ENCODE measurements at places on chromosomes 2 and 18. TPM values are rescaled to one million over a fixed set of nuclear protein-coding genes. Genes with fewer than 3 reads are reported as not detected.

DNA sequence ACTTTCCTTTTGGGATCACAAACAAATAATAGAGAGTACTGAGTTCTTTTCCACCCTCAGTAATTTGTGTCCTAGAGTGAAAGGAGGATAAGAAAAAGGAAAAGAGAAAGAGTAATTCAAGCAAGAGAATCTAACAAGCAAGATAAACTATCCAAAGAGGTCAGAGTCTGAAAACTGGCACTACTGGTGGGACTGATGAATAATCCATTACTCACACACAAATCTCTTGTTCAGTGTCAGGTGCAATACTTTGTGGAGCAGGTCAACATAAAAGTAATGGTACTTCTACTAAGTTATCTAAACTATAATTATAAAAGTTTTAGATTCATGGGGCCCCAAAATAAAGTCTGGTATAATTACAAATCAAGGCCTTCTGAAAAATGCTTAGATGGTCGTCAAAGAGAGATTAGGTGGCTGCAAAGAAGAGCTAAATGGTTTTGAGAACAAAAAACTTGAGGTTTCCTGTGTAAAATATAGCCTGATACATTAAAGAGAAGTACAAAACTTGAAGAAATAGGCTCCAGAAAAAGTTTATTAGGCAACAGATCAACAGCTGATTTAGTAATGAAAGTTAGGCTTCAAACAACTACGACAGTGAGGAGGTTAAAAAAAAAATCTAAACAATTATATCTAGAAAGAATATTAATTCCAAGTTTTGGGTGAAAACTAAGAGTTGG, 109.4 kb downstream of the BAZ2B start:
- DNase-seq, result no peak

- peak; percentile 79 for DNase-seq
These were observed 513 bp downstream of the TRIP12 start for GRCh38 chr2:229921101-229921891.

DNA sequence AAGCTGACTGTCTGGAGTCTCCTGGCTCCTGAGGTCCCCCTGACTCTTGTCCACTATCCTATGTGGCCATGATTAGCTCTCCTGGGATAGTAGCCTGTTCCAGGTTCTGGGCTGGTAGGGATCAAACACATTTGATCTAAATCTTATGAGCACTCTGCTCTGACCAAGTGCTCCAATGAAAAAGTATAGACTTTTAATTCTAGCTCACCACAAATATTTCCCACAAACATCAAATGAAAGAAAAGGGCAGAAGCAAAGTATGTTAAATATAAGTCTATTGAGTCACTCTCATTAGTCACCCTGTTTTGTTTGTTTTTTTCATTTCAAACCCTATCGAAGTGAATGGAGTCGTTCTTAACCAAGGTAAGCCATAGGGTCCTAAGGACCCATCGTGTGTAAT, 39.7 kb upstream of the NEDD4L start:
- DNase-seq, result no peak

GRCh38 chr2:58131191-58132011, 84.8 kb downstream of the VRK2 start:
- DNase-seq, result no peak

DNA sequence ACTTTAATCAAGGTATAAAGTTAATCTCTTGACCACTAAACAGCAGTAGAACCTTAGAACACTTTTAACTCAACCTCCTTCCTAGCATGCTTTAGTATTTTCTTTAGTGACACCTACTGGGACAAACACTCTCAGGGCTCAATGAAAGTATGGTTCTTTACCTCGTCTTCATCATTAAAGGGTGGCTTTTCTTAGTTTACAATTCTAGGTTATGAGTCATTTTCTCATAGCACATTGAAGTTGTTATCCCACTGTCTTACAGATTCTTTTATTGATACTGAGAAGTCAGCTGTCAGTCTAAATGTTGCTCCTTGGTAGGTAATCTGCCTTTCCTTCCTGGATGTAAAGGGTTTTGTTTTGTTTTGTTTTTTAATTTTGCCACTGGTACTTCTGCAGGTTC, 38.0 kb downstream of the SIGLEC15 start:
- no peak for DNase-seq

DNA sequence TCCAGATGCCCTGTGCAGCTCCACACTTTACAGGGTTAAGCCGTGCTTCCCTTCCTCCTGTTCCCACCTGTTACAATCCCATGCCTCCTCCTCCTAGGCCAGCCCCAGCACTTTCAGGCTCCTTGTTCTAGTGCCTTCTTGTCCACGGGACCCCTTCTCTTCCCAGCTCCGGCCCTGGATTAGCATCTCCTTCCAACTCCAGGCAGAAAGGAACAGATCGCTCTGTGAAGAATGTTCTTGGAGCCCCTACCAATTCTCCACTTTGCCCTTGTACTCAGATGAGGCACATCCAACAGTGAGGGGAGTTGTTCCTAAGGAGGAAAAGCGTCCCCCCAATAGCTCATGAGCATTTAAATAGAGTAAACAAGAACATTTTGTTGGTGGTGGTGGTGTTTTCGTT, 72.7 kb downstream of the CABLES1 start:
- no peak for DNase-seq

DNA sequence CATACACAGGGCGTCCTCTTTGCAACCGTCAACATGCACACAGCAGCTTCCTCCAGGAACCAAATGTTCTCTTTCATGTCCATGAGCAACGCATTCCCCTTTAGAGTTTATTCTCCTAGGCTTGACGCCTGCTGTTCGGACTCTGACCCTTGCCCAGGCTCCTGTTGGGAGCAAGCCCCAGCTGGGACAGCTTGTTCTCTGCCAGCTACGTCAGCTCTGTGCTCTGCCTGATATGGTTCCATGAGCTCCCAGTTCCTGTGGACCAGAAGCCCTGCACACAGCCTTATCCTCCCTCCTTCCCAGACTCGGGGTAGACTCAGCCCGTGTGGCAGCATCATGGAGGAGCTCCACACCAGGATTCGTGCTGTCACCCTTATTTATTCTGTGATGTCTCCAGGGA, 253.1 kb upstream of the PXDN start:
- DNase-seq, result no peak

- DNase-seq, result no peak
These were observed 206.6 kb upstream of the RBMS1 start for GRCh38 chr2:160700021-160700814.

DNA sequence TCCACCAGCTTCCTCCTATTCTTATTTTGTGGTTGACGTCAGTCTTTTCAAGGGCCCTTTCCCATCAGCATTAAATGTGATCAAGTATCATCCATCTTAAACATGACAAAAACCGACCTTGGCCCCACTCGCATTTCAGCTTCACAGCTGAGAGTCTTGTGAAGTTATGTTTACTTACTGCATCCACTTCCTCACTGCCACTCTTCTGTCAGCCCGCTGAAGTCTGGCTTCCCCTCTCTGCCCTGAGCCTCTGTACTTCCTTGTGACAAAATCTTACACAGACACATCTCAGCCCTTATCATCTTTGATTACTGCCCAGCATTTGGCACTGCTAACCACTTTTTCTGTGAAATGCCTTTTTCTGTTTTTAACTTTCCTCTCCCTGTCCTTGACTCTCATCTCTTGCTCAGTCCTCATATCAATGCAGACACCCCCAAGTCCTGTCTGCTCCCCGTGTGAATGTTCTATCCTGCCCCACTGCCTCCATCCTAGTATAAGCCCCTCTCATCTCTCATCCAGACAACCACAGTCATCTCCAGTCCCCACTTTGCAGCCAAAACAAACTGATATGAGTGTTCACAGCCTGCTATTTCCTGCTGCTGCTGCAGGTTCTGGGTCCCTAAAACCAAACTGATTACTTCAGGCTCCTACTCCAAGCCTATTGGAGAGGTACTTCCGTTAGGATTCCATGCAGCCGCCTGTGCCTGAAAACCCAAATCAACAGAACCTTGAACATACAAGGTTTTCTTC, 31.4 kb downstream of the FOSL2 start:
- DNase-seq, result no peak

- DNase-seq, result no peak
These were observed 24.7 kb downstream of the AGAP1 start for GRCh38 chr2:235518322-235519090.

DNA sequence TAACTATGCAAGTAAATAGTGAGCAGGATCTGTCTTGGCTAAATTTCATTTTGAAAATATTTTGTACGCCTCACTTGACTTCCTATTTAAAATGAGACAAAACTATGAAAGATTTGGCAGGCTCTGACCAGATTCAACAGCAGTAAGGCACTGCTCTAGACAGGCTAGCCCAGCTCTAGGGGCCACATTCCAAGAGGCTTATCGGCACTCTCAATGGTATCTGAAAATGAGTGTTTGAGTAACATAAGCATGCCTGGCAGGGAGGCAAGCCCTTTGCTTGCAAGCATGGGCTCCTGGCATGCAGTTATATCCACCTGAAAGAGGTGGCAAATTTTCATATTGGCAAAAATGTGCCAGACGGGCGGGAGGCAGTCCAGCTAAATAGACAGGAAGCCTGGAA, 10.5 kb downstream of the CAPN13 start:
- no peak for DNase-seq

- DNase-seq, result no peak
These were observed 153.2 kb downstream of the NEDD4L start for GRCh38 chr18:58196881-58197872.

Gene KATNAL2
- 0.88 TPM for total RNA-seq

Gene KCNJ13
- total RNA-seq, result not detected

Gene KCNS3
- total RNA-seq, result not detected

Gene CABLES1
- total RNA-seq, result 5.6 TPM

Gene SOWAHC
- total RNA-seq, result 0.34 TPM

Gene ZNF396
- 0.86 TPM for total RNA-seq

Gene SLC30A3
- total RNA-seq, result 0.88 TPM

Gene MC4R
- total RNA-seq, result not detected

Gene MC2R
- total RNA-seq, result not detected

Gene KIF1A
- total RNA-seq, result 6.6 TPM
